Activated gamma-delta T cell (primary cell): ENCODE measurements at places on chromosomes 7 and 10.

GRCh38 chr10:101063050-101063525 lies 1.3 kb downstream of the KAZALD1 start:
- no peak for DNase-seq

DNA sequence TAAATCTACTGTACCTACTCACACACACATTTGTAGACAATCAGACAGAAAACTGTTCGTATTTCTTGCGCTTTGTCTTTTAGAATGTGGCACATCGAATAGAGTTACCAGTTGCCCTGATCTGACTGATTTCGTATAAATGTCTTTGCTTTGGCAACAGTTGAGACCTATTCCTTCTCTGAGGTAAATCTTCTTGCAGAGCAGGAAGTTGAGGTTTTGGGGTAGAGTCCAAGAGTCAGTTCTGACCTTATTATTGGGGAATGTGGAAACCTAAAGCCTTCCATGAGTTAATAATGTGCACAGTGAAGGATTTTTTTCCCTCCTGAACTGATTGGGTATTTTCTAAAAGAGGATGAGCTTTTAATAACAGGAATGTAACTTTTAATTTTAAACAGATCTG lies 135.3 kb downstream of the KIAA1217 start:
- no peak for DNase-seq

- no peak for DNase-seq
These were observed 141.3 kb upstream of the KLF14 start for GRCh38 chr7:130875265-130875741.

DNA sequence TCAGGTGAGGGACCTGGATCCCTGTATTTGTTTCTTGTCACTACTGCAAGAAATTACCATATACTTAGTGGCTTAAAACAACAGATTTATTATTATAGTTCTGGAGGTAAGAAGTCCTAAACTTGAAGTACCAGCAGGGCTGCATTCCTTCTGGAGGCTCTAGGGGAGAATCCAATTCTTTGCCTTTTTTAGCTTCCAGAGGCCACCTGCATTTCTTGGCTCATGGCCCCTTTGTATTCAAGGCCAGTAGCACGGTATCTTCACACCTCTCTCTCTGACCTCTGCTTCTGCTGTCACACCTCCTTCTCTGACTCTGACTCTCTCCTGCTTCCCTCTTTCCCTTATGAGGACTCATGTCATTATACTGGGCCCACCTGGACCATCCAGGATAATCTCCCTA lies 2.2 kb upstream of the LHPP start:
- DNase-seq, result no peak

DNA sequence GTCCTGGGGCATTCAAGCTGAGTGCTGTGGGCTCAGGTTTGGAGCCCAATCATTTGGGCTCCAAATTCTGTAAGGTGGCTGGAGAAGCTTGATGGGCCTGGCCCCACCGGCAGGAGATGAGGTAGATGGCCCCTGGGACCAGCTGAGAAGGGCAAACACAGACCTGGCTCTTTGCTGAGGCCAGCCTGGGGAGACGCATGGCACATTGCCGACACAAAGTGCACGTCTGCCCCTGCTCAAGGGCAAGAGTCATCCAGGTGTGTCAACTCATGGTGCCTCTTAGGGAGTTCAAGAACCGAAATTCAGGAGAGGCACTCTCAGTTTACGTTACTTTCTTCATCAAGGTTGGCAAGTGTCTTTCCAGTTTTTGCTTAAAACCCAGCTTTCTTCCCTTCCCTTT lies 227.5 kb downstream of the LRMDA start:
- no peak for DNase-seq

DNA sequence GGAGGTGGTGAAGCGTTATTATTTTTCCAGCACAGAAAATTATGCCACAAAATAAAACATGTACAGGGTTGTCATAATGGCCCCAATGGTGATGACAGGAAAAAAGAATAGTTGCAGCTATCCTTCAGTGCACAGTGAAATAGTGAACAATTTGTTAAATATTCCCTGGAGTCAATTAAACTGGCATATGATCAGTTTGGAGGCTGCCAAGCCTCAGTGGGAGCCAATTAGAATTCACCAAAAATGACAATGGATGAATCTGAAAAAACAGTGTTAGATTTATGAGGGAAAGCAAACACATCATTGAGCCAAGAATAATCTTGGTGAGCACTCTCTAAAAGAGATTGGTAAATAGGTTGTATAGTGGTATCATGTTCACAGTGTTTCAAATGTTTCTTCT lies 146.3 kb downstream of the OTUD1 start:
- no peak for DNase-seq

- no peak for DNase-seq
These were observed 17.6 kb upstream of the PRXL2A start for GRCh38 chr10:80390740-80391139.

DNA sequence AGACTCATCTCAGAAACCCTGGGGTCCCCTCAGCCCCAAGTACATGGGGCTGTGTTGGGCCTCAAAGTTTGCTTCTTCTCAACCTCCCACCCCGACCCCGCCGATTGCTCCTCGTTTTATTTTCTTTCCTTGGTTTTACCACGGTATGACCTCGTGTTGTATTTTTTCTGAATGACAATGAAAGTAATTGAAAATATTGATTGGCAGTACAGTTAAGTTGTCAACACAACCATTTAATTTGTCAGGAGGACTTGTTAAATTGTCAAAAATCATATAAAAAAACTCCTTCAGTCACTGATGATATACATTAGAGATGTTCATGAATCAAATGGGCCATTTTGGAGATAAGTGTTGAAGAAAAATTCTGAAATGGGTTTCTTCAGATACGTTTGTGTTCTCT lies 520.7 kb downstream of the LRMDA start:
- DNase-seq, result no peak
